Smooth muscle cell of the umbilical artery (primary cell): ENCODE measurements at places on chromosomes 6 and 20. TPM values are rescaled to one million over a fixed set of nuclear protein-coding genes. Genes with fewer than 3 reads are reported as not detected.

The GJA10 gene
- not detected in 2 replicates for total RNA-seq

The WFDC10B gene
- not detected in 2 replicates for total RNA-seq

The HTR1B gene
- under 0.01 and 2.7 TPM in 2 replicates for total RNA-seq

The CTAGE9 gene
- total RNA-seq: not detected in 2 replicates

The HIVEP1 gene
- 12.5 and 20.4 TPM in 2 replicates for total RNA-seq

The ESR1 gene
- total RNA-seq: under 0.01 and 0.05 TPM in 2 replicates

The SFTA2 gene
- not detected in 2 replicates for total RNA-seq

The ISM1 gene
- total RNA-seq: 0.05 TPM in 1 of 2 replicates, not detected in the other

The LTB gene
- total RNA-seq: not detected in 2 replicates

The GSTA2 gene
- total RNA-seq: not detected in 2 replicates

The PROCR gene
- total RNA-seq: 37.7 and 45.4 TPM in 2 replicates

The BTN3A1 gene
- total RNA-seq: 47.1 and 53.7 TPM in 2 replicates

The OR14J1 gene
- not detected in 2 replicates for total RNA-seq

The PTCHD4 gene
- 5.9 and 9.0 TPM in 2 replicates for total RNA-seq

The CD83 gene
- total RNA-seq: 1.2 and 1.7 TPM in 2 replicates

The HLA-DQA1 gene
- total RNA-seq: not detected in 2 replicates

The LY6G5C gene
- total RNA-seq: 0.51 and 0.59 TPM in 2 replicates

The GGTLC1 gene
- total RNA-seq: not detected in 2 replicates

The TP53TG5 gene
- not detected in 2 replicates for total RNA-seq

The LAMA2 gene
- total RNA-seq: 14.1 and 81.4 TPM in 2 replicates

The MAFB gene
- total RNA-seq: 0.14 and 0.30 TPM in 2 replicates

The PPP1R3G gene
- total RNA-seq: 1.5 TPM in 2 replicates

The IL17F gene
- not detected in 2 replicates for total RNA-seq

The VGLL2 gene
- total RNA-seq: not detected in 2 replicates

The NRN1 gene
- total RNA-seq: 0.30 and 1.6 TPM in 2 replicates

The FUT9 gene
- total RNA-seq: not detected in 2 replicates

The SMPDL3A gene
- total RNA-seq: 5.1 and 24.1 TPM in 2 replicates

The CRYBG1 gene
- 1.5 and 3.6 TPM in 2 replicates for total RNA-seq

The PNLDC1 gene
- total RNA-seq: 0.28 TPM in 1 of 2 replicates, not detected in the other

The BIRC7 gene
- 0.30 TPM in 1 of 2 replicates, not detected in the other for total RNA-seq

The SSTR4 gene
- total RNA-seq: not detected in 2 replicates

The ENPP3 gene
- total RNA-seq: 0.59 TPM in 1 of 2 replicates, not detected in the other
